ENCODE measurements at places on chromosomes 3 and 15.

GRCh38 chr15:74768099-74768770 is 13.6 kb upstream of the CSK start:
- no peak for DNase-seq

DNA sequence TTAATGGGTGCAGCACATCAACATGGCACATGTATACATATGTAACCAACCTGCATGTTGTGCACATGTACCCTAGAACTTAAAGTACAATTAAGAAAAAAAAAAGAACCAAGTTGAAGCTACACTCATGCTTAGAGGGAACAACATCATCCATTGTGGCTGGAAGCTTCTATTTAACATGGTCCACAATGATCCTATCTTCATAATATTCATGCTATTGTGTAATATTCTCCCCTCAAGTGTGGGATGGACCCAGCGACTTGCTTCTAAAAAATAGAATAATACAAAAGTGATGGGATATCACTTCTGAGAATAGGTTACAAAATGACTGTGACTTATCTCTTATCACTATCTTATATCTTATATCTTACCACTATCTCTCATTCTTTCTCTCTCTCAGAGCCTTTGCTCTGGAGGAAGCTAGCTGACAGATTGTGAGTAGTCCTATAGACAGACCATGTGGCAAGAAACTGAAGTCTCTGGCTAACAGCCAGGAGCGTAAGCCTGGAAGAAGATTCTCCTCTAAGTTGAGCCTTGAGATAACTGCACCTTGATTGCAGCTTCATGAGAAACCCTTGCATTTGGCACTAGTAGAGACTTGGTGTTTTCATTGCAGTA is 198.5 kb upstream of the MRPL3 start:
- no peak for DNase-seq

DNA sequence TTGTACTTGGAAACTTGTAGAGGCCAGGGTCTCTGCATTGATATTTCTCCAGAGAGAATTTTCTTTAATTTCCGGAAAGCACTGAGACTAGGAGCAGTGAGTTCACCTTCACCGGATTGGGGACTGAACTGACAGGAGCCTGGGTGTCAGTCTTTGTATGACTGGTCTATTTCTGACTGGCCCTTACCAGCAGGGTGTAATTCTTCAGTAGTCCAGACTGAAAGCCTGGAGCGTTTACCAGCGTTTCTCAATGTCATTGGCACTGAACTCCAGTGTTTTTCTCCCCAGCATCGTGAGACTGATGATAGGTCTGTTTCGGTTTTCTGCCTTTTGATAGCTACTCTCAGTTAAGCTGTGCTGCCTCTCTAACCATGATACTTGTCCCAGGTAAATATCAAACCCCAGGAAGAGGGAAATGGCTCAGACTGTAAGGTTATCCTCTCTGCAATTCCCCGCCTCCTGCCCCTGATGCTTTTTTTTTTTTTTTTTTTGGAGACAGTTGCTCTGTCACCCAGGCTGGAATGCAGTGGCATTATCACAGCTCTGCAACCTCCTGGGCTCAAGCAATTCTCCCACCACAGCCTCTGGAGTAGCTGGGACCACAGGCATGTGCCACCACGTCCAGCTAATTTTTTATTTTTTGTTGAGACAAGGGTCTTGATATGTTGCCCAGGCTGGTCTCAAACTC is 103.6 kb downstream of the CACNA2D3 start:
- no peak for DNase-seq

GRCh38 chr15:63968122-63968524 is 78.2 kb downstream of the DAPK2 start:
- no peak for DNase-seq

DNA sequence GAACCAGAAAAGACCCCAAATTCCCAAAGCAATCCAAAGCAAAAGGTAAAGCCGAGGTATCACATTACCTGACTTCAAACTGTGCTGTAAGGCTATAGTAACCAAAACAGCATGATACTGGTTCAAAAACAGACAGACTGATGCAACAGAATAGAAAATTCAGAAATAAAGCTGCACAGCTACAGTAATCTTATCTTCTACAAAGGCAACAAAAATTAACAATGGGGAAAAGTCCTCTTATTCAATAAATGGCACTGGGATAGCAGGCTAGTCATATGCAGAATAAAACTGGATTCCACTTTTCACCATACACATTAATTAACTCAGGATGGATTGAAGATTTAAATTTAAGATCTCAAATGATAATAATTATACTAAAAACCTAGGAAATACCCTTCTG is 392.6 kb upstream of the CBLB start:
- DNase-seq = no peak

GRCh38 chr3:33717616-33717865 is 513 bp downstream of the CLASP2 start:
- peak; percentile 84 for DNase-seq

GRCh38 chr3:163368168-163368567 is 1710.1 kb downstream of the SI start:
- no peak for DNase-seq

DNA sequence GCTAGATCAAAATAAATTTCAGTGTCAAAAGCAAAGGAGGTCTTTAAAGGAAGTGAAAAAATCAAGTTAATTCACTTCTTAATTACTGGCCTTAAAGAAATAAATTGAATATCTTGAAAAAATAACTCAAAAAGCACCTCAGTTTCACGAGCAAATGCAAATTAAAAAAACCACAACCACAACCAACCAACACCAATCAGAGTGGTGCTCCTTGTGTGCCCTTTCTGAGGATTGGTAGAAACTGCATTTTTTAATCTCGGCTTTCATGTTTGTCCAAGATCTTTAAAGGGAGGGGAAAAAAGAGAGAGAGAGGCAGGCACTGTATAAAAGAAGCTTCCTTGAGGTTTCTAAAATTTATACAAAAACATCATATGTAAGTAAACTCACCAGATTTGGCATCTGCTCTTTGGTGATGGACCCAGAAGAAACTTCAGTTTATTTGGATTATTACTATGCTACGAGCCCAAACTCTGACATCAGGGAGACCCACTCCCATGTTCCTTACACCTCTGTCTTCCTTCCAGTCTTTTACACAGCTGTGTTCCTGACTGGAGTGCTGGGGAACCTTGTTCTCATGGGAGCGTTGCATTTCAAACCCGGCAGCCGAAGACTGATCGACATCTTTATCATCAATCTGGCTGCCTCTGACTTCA is at the start of gene GPR15:
Gene GPR15 (plus strand): TSS at position 357 of the 653 bp plus-strand sequence. CDS start 56 bp downstream, at position 413.
- DNase-seq = no peak

DNA sequence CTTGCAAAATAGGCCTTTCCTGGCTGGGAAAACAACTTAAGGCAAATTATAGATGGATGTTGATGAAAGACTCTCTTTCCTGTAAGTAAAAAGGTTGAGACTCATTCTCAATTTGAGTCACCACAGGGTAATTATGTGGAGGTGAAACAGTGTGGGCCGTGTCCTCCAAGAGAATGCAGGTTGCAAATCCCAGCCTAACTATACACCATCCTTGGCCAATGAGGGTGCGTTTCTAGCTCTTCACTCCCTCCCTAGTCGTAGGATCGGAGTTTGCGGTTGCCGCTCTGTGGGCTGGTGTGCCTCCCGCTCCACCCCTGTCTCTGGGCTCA is 259.9 kb downstream of the PLCL2 start:
- DNase-seq = no peak

GRCh38 chr15:92667287-92667904 is 11.8 kb upstream of the FAM174B start:
- DNase-seq = peak; percentile 39

GRCh38 chr3:148079370-148079769 is 618.3 kb upstream of the AGTR1 start:
- peak; percentile 45 for DNase-seq

DNA sequence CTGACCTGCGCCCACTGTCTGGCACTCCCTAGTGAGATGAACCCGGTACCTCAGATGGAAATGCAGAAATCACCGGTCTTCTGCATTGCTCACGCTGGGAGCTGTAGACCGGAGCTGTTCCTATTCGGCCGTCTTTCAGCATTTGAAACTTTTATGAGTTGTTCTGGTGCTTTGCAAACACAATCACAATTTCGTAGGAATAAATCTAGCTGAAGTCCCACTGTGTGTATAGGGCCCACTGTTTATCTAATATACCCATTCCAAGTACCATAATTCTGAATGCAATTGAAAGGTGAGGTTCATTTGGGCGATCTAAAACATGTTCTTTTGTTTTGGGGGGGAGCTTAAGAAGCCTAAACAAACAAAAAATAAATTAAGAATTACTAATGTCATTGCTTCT is 572.1 kb downstream of the FGF12 start:
- DNase-seq = no peak

DNA sequence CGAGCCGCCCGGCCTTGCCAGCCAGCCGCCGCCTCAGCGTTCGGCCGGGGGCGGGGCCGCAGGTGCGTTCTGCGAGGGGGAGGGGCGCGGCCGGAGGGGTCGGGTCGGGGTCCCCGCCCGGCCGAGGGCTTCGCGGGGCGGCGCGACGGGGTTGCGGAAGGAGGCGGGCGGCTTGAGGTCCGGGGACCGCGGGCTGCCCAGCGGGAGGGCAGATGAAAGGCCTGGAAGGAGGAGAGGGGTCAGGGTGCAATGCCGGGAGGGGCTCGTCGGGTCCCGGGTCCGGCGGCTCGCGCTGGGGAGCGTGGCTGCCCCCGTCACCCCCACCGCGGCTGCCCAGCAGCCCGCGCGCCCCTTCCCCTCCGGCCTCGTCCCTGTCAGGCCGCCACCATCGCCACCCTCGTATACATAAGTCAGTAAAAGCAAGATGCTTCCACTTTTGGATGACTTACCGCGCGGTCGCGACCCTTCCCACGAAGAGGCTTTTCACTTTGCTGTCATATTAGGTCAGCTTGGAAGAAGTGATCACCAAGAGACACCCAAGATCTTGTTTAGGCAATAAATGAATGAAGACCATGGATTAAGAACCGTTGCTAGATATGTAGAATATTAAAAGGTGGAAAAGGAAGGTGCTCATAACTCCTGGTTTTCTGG is 620 bp upstream of the ANP32A start:
- no peak for DNase-seq

DNA sequence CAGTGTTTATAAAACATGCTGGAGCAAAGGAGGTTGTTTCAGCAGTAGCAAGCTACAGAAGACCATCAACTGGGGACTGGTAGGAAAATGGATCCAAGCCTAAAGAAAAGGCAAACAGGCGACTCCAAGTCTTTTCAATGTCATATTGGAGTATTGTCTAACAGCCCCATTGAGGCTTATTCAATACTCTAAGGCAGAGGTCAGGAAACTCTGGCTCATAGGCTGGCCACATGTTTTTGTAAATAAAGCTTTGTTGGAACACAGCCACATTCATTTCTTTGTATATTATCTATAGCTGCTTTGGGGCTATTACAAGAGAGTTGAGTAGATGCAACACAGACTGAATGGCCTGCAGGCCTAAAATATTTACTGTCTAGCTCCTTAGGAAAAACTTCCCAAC is 77.5 kb downstream of the RPL22L1 start:
- DNase-seq = no peak

DNA sequence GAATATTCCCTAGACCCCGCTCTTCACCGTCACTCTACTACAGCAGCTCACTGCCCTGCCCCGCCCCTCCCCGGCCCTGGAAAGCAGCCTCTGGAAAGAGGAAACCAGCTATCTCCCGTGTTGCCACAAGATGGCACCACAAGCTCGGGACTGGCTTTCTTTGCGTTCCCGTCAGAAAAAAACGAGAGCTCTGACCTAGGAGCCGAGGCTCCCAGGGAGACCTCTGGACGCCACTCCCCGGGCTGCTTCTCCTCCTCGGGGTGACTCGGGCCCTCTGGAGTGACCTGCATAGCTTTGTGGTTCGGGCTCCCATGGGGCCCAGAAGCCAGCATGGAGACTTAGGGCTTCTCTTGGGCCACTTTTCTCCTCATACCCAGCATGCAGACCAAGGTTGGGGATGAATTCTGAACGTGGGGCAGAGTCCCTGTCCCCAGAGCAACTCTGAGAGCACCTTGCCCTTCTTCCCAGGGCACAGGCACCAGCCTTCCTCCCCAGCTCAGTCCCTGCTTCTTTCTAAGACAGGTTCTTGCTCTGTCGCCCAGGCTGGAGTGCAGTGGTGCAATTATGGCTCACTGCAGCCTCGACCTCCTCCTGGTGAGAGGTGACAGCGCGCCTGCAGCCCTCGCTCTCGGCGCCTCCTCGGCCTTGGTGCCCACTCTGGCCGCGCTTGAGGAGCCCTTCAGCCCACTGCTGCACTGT is 19.0 kb downstream of the STOML1 start:
- peak; percentile 89 for DNase-seq

- DNase-seq = no peak
These were observed 631 bp downstream of the NKTR start for GRCh38 chr3:42600958-42601675.

DNA sequence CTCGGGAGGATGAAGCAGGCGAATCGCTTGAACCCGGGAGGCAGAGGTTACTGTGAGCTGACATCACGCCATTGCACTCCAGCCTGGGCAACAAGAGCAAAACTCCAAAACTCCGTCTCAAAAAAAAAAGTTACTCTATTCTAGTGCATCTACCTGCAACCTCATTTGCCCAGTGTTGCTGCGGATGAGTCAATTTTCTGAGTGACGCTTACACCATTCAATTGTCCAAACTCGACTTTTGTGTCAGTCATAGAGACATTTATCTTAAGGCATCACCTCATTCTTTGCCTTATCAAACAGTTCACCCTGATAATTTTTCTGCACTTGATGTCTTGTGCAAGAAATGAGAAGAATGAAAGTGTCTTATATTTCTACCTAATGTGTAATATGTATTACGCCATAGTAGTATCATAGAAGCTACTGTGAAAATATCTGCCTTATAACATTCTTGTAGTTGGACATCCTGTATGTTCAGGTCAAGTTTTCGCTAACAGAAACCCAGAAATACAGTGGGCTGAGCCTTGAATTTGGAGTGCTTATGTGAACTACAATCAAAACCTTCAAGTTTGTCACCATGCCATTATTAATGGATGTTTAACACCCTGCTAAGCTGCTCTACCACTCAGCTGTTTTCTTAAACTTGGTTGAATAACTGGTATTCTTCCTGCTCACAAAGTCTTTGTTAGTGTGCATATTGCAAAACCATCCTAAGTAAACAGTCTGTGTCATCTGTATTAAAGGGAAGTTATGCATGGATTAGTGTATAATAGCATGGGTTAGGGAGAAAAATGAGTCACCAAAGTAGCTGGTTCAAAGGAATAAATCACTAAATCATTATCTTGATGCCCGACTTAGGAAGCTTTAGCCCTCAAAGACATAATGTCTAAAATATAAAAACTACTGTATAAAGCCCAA is 531.0 kb upstream of the NR2F2 start:
- DNase-seq = no peak

DNA sequence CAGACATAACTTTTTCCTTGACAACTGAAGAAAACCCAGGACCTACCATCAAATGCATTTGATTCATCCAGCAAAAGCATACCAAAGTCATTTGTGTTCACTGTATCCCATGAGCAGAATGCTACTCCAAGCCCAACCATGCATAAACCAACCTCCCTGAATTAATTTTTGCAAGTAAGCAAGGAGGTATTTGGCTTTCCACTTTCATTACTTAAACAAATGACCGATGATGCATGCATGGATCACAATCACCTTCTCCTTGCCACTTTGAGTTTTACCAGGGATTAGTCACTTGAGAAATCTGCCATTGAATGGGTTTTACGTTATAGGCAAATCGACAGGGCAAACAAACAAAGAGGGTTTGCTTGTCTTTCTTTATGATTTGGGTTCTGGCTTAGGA is 214.8 kb downstream of the FMN1 start:
- no peak for DNase-seq

All from ecto neural progenitor cell (in vitro differentiated cells).